ENCODE measurements at places on chromosomes 12 and 14. TPM values are rescaled to one million over a fixed set of nuclear protein-coding genes. Genes with fewer than 3 reads are reported as not detected.

The LRRC43 gene
- total RNA-seq: 0.70 TPM

The IFNG-AS1 gene
- total RNA-seq: 0.23 TPM

The NANOG gene
- total RNA-seq: 0.21 TPM

The KRT79 gene
- total RNA-seq: 0.58 TPM

The TRHDE gene
- total RNA-seq: 0.87 TPM

The SALL2 gene
- 12.4 TPM for total RNA-seq

The DEGS2 gene
- total RNA-seq: 7.6 TPM

DNA sequence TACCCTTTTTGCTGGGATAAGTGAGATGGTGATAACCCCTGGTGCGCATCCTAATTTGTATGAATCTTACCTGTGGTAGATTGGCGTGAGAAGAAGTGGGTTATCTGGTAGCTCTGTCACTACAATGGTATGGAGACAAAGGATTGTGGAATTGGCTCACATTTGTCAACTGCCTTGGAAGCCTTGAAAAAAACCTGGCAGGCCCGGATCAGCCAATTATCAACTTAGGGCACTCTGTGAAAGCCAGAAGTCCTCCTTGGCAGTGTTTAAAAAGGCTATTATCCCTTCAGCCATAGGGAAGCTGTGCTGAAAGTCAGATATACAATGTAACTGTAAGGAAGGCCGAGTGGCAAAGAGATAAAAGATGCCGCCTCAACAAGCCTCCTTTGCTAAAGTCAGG is 56.5 kb downstream of the WASHC3 start:
- no peak overlapping the region for H3K27ac ChIP-seq
- no peak for DNase-seq
- H3K4me1 ChIP-seq: no peaks in the 10 kb centered on the region
- H3K27me3 ChIP-seq: no peaks in the 10 kb centered on the region

DNA sequence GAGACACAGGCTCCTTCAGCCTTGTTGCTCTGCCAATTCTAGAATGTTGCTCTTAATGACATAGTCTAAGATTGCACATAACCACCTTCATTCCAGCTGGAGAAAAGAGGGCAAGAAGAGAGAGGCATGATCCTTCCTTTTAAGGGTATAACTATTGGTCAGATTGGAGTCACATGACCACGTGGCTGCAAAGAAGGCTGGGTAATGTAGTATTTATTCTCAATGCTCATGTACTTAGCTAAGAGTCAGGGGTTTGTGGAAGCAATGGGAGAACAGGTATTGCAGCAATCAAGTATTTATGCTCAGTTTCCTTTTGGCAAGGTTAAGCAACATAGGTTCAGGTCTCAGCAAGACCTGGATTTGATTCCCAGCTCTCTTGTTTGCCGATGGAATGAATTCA is 298.8 kb upstream of the TBX3 start:
- no peaks in the 10 kb centered on the region for H3K27me3 ChIP-seq
- H3K4me3 ChIP-seq: no peak overlapping the region
- no peak overlapping the region for H3K27ac ChIP-seq
- no peaks in the 10 kb centered on the region for H3K4me1 ChIP-seq
- DNase-seq: no peak
- H3K36me3 ChIP-seq: no peaks in the 10 kb centered on the region

GRCh38 chr14:60665177-60665550 is 15.9 kb upstream of the SIX1 start:
- no peak overlapping the region for H3K27ac ChIP-seq
- no peaks in the 10 kb centered on the region for H3K4me1 ChIP-seq
- no peak for DNase-seq
- peaks cover 63% of the 10 kb centered on the region for H3K27me3 ChIP-seq
- H3K4me3 ChIP-seq: no peak overlapping the region
- no peaks in the 10 kb centered on the region for H3K36me3 ChIP-seq

GRCh38 chr14:102593061-102593824 is 794 bp downstream of the RCOR1 start:
- DNase-seq: peak; percentile 65
- peak overlapping the region; percentile 71 for H3K4me3 ChIP-seq

DNA sequence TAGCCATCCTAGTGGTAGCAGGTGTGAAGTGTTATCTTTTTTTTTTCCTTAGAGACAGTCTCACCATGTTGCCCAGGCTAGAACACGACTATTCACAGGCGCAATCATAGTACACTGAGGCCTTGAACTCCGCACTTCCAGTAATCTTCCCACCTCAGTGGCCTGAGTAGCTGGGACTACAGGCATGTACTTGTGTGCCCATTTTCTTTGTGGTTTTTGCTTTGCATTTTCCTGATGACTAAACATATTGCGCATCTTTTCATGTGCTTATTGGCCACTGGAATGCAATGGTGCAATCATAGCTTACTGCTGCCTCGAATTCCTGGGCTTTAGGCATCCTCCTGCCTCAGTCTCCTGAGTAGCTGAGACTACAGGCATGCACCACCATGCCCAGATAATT is 33.3 kb upstream of the GCH1 start:
- no peak overlapping the region for H3K27ac ChIP-seq
- H3K36me3 ChIP-seq: no peaks in the 10 kb centered on the region
- no peak for DNase-seq
- H3K27me3 ChIP-seq: no peaks in the 10 kb centered on the region
- H3K4me3 ChIP-seq: no peak overlapping the region
- H3K4me1 ChIP-seq: no peaks in the 10 kb centered on the region

DNA sequence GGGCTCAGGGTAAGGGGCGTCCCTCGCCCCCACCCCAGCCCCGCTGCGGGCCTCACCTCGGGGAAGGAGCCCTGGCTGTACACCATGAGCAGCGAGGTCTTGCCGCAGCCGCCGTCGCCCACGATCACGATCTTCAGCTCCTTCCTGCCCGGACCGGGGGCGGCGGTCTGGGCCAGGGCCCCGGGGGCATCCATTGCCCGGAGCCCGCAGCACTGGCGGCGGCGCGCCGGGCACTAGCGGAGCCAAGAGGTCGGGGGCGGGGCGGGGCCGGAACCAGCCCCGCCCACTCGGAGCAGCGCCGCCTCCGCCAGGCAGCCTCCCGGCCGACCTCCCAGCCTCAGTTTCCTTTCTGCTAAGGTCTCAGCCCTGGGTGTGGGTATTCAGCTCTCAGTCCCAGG is at the start of gene RHOF:
RHOF (minus strand) TSS at position 249 of the 398 bp plus-strand sequence; CDS start at position 194, 55 bp downstream.
- peaks cover 99% of the 10 kb centered on the region for H3K4me1 ChIP-seq
- peak within 1 kb of the TSS; percentile 69 for H3K4me3 ChIP-seq
- DNase-seq: no peak
- peak within 1 kb of the TSS; percentile 100 for H3K27ac ChIP-seq
- H3K36me3 ChIP-seq: no peaks in the 10 kb centered on the region
- H3K27me3 ChIP-seq: no peaks in the 10 kb centered on the region

- H3K27ac ChIP-seq: no peak overlapping the region
- DNase-seq: no peak
- H3K4me1 ChIP-seq: no peaks in the 10 kb centered on the region
Measured at GRCh38 chr12:28083840-28084678, 106.2 kb upstream of the CCDC91 start.

- H3K36me3 ChIP-seq: peaks cover 100% of the 10 kb centered on the region
- H3K27me3 ChIP-seq: no peaks in the 10 kb centered on the region
- no peak for DNase-seq
- no peaks in the 10 kb centered on the region for H3K4me1 ChIP-seq
Measured at GRCh38 chr14:102029956-102030355, 56.9 kb downstream of the HSP90AA1 start.

DNA sequence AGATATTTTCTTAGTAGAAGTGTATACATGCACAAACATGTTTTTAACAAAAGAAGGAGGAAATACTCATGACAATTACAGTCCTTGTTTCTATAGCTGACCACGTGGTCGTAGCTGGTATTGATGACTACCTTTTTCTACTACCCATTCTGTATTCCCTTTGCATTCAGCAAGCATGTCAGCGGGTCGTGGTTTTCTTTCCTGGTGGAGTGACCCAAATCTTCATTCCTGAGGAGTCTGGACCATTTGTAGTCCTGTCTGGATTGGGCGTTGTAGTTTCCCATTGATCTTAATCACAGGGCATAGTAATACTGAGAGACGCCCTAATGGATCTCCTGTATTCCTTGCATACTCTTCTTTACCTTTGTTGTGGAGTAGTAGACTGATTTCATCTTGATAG is 472.1 kb upstream of the RGS6 start:
- no peaks in the 10 kb centered on the region for H3K27me3 ChIP-seq
- no peaks in the 10 kb centered on the region for H3K36me3 ChIP-seq
- DNase-seq: no peak

- no peak for DNase-seq
- no peaks in the 10 kb centered on the region for H3K27me3 ChIP-seq
- H3K36me3 ChIP-seq: no peaks in the 10 kb centered on the region
- no peaks in the 10 kb centered on the region for H3K4me1 ChIP-seq
Measured at GRCh38 chr12:69404851-69405565, 45.5 kb downstream of the YEATS4 start.

- no peaks in the 10 kb centered on the region for H3K36me3 ChIP-seq
- H3K27me3 ChIP-seq: peaks cover 2% of the 10 kb centered on the region
- no peaks in the 10 kb centered on the region for H3K4me1 ChIP-seq
- no peak overlapping the region for H3K27ac ChIP-seq
- H3K4me3 ChIP-seq: no peak overlapping the region
Measured at GRCh38 chr12:132392389-132393244, 63.2 kb upstream of the GALNT9 start.
